Kidney capillary endothelial cell (primary cell): ENCODE measurements at places on chromosomes 5 and 9.

DNA sequence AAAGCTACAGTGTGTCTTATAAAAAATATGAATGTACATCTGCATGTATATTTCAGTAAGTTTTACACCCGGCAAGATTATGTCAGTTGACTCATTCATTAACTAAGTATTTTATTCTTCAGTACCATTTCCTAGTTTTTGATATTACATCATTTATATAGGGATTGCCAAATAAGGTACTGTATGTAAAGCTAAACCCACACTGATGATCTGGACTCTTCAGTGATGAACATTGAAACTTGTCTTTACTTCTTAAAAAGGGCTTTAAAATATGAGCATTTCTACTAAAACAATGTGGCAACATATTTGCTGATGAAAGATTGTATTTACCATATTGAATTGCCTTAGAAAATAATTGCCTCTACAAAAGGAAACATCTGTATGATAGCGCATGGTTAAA lies 151.8 kb upstream of the TLX3 start:
- DNase-seq, result no peak

DNA sequence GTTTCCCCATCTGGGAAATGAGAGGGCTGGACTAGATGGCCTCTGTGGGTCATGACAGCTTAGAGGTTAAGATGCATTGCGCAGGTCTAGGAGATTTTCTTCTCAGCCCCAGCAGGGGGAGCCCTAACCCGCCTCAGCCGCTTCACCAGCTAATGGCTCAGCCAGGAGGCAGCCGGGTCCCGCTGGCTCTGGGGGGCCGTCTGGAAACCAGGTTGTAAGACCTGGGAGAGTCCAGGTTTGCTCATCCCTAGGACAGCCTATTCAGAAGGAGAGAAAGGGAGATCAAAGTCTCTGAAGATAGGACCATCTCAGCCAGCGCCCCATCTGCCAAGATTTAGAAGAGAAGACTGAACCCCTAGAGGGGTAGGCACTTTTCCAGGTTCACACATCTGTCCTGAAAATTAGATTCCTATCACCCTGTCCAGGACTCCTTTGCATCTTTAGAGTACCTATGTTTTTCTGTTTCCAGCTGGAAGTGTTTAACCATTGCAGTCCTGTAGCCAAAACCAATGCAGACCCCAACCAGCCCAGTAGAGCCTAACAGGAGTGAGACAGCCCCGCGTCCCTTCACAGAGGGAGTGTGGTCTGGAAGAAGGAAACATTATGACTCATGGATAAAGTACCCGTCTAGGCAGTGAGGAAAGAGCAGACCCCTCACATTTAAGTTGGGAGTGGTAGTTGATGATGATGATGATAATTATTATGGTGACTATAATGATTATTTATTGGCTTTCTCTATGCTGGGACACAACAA lies 27.5 kb downstream of the SPARC start:
- DNase-seq, result peak; percentile 83

DNA sequence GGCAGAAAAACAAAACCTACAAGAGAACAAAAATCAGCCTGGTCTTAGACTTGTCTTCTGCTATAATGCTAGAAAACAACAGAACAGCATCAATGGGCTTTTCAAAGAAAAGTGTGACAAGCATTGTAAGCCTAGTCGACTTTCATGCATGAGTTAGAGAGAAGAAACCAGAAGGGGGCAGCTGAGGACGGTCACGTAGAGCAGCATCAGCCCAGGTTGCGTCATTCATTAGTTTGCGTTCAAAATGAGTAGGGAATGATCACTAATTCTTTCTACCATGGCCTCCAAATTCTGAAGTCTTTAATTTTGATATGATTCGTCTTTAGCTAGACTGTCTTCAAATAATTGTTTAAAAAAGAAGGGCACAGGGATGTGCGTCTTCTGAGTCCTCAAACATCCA lies 4.7 kb upstream of the ISCA1 start:
- DNase-seq, result no peak

GRCh38 chr5:104189909-104190308 lies 627.3 kb upstream of the NUDT12 start:
- DNase-seq, result no peak

GRCh38 chr9:10059044-10059443 lies 553.8 kb downstream of the PTPRD start:
- DNase-seq, result no peak

DNA sequence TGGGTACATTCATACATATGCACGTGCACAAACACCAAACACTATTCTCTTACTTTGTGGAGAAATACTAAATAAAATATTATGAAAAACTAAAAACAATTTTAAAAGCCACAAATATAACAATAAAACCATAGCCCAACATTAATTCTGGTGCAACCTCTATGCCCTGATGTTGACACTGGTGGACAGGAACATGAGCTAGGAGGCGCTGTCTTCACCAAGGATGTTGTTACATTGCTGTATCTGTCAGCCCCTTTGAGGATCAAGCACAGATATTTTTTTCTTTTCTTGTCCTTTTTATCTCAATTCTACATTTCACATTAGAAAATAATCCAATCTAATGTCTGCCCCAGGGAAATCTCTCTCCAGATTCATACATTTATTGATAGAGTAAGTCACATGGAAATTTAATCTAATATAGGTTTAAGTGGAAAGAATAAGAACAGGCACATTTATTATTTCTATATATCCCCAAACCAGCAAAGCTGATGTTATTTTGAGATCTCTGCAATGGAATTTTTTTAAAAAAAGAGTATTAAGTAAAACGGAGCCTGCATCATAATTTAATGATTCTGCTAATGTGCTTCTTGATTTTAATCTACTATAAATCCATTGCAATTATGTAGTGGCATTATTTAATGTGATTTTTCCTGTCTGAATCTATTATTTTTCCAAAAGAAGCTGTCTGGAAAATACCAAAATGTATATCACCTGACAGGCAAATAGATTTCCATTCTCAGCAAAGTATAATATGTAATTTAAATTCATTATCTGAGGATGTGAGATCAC lies 716.5 kb downstream of the MTRR start:
- DNase-seq, result no peak

DNA sequence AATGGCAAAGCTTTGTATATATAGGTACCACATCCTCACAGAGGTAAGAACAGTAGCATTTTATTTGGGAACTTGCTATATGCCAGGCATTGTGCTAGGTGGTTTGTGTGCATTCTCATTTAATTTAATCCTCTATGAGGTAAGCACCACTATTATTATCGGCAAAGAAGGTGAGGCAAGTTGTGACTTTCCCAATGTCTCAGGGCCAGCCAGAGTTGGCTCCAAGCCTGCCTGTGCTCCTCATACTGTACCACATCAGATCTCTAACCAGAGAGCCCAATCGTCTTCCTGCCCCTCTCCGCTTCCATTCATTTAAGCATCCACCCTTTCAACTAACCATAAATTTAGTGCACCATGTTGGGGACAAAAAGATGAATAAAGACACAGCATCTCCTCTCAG lies 55.1 kb downstream of the NIPSNAP3B start:
- DNase-seq, result no peak

GRCh38 chr5:118577621-118578020 lies 410.7 kb downstream of the DTWD2 start:
- no peak for DNase-seq

DNA sequence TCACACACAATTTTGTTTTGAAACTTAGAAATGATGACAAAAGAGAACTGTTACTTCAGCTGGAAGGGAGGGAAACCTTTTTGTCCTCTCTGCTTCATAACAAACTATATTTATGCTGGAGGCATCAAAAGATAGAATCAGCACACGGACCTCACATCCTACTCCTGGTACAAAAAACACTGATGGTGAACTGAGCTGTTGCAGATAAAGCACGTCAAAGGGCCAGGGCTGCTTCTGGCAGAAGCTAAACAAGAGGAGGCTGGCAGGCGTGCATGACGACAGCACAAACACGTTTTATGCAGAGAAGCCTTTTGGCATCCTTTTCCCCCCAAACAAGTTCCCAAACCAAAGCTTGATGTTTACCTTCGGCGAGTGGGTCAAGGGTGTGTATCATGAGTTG lies 169.6 kb downstream of the SLC24A2 start:
- DNase-seq, result no peak

GRCh38 chr9:127361561-127361960 lies 35.4 kb upstream of the SLC2A8 start:
- no peak for DNase-seq

- DNase-seq, result no peak
Measured at GRCh38 chr9:33676746-33677505, 118.4 kb upstream of the PRSS3 start.

DNA sequence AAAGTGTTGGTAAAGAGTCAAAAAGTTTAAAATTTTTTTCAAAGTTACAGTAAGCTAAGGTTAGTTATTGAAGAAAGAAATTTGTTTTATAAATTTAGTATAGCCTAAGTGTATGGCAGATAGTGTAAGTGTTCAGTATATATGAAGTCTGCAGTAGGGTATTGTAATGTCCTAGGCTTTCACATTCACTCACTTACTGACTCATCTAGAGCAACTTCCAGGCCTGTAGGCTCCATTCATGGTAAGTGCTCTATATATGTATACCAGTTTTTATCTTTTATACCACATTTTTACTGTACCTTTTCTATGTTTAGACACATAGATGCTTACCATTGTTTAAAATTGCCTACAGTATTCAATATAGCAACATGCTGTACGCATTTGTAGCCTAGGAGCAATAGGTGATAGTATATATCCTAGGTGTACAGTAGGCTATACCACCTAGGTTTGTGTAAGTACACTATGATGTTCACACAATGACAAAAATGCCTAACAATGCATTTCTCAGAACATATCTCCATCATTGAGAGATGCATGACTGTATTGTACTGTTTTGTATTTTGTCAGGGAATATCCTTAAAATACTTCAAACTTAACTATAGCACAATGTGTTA lies 38.5 kb downstream of the CYSTM1 start:
- DNase-seq, result no peak

GRCh38 chr9:127452691-127453090 lies 1.4 kb downstream of the LRSAM1 start:
- no peak for DNase-seq

DNA sequence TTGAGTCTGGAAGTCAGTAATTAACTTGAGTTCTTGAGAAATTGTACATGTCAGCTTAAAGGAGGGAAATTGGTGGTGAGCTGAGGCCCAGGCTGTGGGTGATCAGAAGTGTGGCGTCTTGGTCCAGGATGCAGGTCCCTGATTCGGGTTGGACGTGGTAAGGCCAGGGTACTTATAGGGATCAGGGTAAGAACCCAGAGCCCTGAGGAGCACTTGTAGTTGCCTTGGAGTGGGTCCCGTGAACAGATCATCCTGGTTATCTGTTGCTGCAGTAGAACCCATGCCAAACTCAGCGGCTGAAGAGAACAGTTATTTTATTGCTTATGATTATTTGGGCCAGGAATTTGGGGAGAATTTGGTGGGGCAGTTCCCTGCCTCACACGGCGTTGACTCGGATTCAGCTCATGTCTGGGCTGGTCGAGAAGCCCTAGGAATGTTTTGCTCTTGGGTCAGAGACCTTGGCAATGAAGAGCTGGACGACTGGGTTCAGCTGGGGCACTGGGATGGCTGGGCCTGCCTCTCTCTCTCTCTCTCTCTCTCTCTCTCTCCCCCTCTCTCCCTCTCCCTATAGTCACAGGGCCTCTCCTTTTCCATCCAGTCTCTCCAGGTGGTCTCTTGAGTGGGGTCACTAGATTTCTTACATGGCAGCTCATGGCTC lies 73.1 kb downstream of the PDZD2 start:
- no peak for DNase-seq

GRCh38 chr5:16665601-16666000 lies 48.8 kb upstream of the RETREG1 start:
- DNase-seq, result no peak

DNA sequence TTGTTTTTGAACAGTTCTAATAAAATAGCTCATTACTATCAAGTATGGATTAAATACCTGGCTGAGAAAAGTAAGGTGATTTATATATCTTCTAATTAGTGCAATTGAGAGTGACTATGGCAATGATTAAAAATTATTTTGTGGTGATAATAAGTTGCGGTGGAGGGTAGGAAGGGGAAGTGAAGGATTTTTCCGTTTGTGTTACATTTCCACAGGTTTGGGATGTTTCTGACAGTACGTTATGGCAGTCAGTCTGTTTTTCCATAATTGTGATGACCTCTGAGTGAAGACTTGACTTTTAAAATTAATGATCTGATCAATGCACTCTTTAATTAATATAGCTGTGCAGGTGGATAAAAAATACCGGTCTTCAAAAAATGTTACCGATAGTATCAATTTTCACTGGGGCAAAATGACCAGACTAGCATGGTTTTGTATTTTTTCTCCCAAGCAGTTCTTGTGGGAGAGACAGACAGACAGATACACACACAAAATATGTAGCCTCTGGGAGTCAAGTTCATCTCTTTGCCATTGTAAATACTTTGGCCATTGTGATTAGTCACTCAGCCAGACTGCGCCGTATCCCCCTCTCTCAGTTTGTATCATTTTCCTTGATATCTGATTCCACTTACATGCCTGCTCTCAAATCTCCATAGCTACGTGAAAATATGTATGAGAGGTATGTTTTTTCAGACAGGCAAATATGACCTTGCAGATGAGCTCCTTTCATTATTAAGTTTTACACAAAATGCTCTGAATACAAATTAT lies 60.2 kb downstream of the ARHGAP26 start:
- no peak for DNase-seq

DNA sequence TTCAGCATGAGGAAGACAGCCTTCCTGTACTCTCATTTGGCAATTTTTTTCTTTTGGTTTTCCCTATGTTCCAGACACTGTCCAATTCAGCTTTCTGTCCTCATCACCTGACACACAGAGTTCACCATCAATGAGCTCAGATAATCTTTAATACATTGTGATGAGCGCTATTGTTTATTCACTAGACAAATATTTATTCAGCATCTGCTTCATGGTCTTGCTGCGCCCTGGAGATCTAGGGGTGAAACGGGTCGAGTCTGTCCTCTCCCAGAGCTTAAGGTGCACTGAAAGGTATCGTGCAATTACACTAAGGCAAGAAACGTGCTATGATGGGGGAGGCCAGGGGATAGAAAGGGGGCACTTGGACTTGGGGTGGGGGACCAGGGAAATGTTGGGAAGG lies 281.6 kb downstream of the ZSWIM6 start:
- no peak for DNase-seq

- DNase-seq, result no peak
Measured at GRCh38 chr9:96073531-96074480, 198.3 kb downstream of the ERCC6L2 start.
